Stimulated activated CD8-positive, alpha-beta memory T cell treated with anti-CD3 and anti-CD28 coated beads, Interleukin-4, amount 100 ng/mL, for 1 hour (primary cell): ENCODE measurements at places on chromosomes 12 and 14.

DNA sequence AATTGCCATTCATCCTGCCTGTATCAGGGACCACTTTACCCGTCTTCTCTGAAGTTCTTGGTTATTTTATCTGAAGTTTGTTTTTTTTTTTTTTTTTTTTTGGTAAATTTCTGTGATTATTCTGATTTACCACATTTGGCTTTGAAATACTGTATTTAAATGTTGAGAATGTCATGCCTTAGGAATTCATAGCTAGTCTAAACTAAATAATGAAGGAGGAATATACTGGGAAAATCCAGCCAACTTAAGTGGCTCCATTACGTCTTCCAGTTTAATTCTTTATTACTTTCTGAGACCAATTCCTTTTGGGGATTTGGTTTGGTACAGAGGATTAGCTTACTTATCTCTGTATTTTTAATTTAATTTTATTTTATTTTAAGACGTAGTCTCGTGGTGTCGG, 60.3 kb upstream of the KCNMB4 start:
- DNase-seq = no peak

DNA sequence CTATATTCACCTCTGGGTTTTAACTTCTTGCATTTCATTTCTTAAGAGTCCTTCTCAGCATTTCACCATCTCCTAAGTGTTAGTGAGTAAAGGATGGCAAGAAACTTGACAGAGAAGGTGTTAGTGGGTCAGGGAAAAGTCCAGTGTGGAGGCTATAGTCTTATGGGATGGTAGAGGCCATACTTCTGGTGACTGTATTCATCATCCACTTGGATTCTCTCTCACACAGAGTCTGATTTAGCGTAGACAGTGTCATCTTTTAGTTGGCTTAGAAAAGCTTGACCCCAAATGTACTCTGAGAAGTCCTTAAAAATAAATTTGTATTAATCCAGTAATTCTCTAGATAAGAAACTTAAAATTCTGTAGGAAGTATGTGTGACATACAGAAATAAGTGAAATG, 232.4 kb upstream of the FBXO33 start:
- DNase-seq = no peak

DNA sequence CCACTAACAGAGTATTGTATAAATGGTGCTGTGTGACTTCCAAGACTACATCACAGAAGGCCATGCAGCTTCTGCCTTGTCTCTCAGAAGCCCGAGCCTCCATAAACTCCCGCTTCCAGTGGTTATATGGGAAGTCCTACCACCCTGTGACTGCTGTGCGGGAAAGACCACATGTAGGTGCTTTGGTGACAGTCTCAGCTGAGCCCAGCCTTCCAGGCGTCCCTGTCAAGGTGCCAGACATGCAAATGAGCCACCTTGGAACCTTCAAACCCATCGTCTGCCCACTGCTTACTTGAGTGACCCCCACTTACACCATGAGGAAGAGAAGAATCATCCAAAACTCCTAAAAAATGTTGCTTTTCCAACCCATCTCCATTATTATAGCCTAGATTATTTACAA, 123.0 kb downstream of the SLC38A1 start:
- no peak for DNase-seq

- DNase-seq = no peak
Measured at GRCh38 chr12:62332598-62332997, 72.4 kb downstream of the USP15 start.

- DNase-seq = no peak
Measured at GRCh38 chr12:100138048-100138802, 4.4 kb downstream of the BLTP3B start.

DNA sequence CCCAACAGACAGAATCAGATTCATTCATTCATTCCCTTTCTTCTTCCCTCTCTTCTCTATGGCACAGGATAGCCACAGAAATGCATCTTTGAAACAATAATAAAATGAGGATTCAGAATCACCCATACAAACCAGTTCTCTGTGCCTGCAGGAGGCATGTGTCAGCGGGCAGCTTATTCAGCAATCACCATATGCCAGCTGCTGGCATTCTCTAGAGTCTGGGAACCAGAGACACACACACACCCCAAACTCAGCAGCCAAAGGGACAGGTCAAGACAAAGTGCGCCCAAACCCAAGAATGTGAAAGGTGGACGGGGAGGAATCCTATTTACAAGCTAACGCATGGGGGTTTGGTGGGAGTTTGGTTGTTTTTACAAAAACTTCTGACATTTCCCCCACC, 14.1 kb downstream of the ARF3 start:
- DNase-seq = no peak

DNA sequence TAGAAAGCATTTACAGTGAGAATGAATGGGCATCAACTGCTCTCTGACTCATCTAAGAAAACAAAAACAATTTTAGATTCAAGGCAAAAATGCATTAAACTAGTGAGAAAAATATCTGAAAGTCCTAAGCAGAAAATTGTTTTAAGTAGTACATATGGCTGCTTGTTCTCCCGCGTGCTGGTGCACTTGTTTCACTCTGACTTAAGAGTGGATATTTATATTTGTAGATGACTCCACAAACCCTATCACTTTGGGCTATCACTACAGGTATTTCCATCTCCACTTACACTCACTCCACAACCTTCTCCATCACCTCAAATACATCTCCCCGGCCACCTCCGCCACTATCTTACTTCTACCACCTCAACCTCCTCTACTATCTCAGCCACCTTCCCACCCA, 253.9 kb upstream of the EGLN3 start:
- no peak for DNase-seq

- no peak for DNase-seq
Measured at GRCh38 chr12:19376691-19377090, 62.6 kb upstream of the AEBP2 start.

- no peak for DNase-seq
Measured at GRCh38 chr14:94165744-94166143, 8.4 kb upstream of the PPP4R4 start.

- DNase-seq = no peak
Measured at GRCh38 chr14:64474041-64474440, 8.7 kb downstream of the AKAP5 start.

GRCh38 chr12:64400041-64400440, 4.2 kb upstream of the XPOT start:
- no peak for DNase-seq
